NCI-H510A treated with DMSO at 0.1 percent for 48 hours (cell line): ENCODE measurements at places on chromosomes 3 and 15.

DNA sequence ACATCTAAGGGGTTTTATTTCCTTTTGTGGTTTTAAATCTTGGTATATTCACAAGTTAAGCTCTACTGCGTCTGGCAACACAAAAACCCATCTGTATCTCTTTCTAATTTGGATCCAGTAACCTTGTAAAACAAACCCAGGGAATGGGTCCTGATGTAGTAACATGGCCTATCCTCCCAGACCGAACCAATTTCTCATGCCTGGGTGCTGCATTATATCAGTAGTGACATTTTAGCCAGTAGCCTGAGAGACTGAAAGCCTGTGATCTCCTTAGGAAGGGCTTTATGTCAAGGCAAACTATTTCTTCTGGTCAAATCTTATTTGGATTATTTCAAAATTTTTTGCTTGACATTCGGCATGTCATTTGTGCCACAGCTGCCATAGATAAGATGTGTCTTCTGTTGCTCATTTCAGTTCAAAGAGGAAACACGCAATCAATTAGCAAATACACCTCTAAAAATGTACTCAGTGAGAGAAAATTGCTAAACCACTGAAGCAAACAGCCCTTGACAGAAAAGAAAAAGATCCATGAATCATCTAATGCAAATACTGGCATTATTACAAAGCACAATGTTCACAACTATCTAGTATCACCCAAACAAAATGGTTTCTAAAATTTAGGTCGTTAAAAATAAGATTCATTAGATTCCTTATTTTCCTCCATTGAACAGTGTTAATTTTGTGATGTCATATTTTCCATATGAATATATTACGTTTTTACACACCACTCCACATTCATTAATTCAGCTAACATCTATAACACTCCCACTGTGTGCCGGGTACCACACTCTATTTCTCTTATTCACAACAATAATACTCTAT, 4.0 kb downstream of the NPTN start:
- peak; percentile 26 for DNase-seq

DNA sequence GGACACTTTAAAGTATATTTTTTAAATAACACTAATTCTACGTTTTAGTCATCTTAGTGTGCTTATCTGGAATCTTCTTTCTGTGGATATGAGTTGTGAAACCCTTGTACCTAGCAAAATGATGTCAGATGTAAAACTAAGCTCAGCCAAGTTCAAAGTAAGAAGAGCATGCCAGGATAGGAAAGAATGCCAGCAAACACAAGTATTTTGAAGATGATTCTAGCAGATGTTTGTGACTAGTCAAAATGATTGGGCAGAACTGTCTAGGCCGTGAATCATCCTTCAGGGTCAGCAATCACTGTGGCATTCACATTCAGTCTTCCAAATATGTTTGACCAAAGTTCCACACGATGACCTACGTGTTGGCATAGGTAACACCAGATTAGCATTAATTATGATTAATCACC, 5.4 kb upstream of the PLOD2 start:
- no peak for DNase-seq

DNA sequence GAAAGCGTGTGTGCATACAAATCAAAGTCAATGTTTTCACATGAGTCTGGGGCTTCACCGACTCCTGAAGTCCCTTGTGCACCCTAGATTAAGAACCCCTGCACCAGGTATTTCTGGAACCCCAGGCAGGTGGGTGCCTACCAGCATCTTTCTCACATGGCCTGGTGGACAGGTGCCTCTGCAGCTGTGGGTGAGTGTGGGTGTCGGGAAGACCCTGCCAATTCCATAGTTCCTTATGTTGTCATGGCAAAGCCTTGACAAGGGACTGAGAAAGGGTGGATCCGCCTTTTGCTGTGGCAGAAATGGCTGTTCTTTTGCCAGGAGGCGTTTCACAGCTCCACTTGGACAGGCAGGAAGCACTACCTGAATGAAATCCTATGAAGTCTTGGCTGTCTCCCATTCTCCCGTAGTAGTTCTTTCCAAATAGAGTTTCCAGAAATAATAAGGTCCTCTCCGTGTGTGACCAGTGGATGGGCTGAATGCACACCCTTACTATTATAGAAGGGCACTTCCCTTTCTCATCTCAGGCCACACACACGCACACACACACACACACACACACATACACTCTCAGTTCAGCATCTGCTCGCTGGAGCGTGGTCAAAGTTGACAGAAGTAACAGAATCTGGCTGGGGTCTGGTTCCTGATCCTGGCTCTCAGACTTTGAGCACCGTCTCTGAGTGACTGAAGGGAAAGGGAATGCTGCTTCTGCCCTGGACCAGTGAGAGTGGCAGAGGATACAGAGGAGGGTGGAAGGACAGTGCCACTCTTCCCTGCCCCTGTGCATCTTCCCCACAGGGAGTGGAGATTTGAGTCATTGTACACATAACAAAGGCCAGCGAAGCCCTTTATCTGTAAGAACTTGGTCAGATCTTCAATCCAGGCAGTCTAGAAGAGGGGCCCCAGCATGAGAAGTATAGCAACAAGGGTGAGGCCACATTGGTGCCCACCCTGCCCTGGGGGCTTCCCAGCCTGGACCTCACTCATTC, 38.7 kb downstream of the PDIA5 start:
- DNase-seq: no peak

DNA sequence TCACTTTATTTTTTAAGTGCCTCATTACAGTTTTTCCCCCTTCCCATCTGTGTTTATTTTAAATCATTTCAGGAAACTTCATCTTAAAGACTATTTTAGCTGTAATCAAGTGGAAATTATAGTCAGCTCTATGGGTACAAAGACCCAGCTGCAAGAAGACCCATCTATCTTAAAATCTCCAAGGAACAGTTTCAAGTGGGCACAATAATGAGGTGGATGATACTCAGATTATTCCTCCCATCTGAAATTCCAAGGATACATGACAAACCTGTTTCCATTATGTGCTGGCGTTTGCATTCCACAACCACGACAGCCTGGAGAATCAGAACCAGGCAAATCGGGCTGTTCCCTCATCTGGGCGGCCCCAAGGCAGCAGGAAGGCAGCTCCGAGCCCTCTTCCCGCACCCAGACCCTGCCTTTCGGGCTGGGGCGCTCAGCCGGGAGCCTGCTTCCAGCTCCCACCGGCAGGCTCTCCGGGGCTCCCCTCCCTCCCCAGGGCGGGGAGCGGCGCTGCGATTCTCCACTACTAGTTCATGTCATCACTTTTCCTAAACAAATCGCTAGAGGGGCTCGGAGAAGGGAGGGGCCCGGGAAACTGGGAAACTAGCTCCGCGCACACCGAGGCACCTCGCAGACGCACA, at the start of gene MGLL:
Gene MGLL, minus strand, starts transcription at position 475 of the 641 bp plus-strand sequence. Its CDS starts 197 bp downstream, at position 278.
- DNase-seq: no peak

DNA sequence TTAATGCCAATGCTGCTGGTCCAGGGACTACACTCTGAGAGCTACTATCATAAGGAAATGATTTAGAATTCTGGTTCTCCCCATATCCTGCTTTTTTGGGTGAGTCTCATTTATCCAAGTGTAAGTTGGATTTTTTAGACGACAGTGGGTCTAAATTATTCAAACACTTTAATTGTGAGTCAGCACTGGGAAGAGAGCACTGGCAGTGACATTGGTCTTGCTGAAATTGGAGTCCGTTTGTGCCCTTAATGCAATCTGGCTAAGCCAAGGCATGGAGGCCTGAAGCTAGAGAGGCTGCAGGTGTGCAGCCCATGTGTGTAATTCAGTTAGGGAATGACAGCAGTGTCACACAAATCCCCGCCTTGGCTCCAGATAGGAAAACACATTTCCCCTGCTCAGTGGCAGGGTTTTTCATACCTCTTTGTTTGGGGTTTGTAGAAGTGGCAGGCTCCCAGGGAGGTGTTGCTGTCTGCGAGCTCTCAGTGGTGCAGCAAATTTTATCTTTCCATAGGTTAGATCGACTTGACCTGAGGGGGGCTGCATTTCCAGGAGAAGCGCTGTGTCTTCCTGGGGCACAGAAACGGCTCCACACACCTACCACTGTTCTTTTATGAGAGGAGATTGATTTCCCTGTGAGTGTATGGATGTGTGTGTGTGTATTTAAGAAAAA, 197.7 kb downstream of the CD47 start:
- no peak for DNase-seq

- DNase-seq: peak; percentile 3
These were observed 66.0 kb downstream of the SPTSSB start for GRCh38 chr3:161305095-161305991.

- DNase-seq: peak; percentile 53
These were observed 26.1 kb downstream of the CAPN3 start for GRCh38 chr15:42385206-42385979.

DNA sequence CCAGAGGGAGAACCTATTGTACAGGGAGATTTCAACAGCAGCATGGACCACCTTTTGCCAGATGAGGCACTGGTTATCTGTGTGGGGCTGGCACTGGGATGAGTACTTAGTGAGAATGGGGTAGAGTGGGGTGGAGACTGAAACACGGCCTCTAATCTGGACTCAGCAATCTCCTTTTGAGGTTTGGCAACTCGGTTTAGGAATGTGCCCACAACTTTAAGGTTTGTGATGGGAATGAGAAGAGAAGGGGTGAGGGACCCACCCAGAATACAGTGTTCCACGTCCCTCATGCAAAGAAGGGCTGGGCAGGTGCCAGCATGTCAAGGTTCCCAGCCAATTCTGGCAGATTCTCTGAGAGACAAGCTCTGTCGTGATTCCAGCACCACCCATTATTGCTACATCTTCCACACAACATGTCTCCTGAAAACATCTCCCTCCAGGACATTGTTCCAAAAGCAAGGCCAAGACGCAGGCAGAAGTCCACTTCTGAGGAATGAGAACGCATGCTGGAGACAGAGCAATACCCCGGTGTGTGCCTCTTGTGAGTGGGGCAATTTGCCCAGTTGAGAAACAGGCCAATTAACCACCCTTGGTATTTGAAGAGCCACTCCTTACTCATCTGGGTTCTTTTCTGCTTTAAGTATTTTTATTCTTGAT, 37.5 kb upstream of the CCR4 start:
- no peak for DNase-seq
